ENCODE measurements at places on chromosomes 16 and 17.

- no peak for DNase-seq
Measured at GRCh38 chr16:9469512-9469911, 378.1 kb downstream of the HAPSTR1 start.

GRCh38 chr16:27879601-27880247 lies 183.8 kb downstream of the GSG1L start:
- no peak for DNase-seq

- DNase-seq: no peak
Measured at GRCh38 chr17:15966879-15967248, 21.9 kb downstream of the ADORA2B start.

DNA sequence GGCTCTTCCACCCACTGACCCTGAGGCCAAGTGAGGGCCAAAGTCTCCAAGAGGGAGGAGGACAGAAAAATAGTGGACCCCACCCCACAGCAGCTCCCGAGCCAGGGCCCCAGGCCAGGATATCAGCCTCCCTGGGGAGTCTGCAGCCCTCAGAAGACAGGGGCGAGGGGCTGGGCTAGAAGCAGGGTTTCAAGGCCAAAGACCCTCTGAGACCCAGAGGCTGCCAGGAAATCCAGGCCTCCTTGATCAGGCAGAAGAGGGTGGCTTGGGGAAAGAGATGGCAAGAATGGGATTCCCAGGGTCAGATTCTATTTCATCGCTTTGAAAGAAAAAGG lies 156.1 kb downstream of the ZNF423 start:
- DNase-seq: no peak

- DNase-seq: no peak
Measured at GRCh38 chr16:52234626-52235025, 312.3 kb downstream of the TOX3 start.

DNA sequence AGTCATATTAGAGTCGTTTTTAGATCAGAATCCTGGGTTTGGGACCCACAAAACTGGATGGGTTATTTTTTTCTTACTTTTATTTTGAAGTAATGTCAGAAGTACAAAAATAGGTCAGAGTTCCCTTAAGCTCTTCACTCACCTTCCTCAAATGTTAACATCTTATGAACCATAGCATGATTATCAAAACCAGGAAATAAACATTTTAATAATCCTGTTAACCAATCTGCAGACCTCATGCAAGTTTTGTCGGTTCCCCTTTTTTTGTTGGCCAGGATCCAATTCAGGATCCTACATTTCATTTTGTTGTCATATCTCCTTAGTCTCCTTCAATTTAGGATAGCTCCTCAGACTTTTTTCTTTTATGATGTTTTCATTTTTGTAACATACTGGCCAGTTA lies 162.0 kb downstream of the CHD9 start:
- DNase-seq: no peak

GRCh38 chr17:36791942-36792475 lies 145.3 kb upstream of the LHX1 start:
- no peak for DNase-seq

DNA sequence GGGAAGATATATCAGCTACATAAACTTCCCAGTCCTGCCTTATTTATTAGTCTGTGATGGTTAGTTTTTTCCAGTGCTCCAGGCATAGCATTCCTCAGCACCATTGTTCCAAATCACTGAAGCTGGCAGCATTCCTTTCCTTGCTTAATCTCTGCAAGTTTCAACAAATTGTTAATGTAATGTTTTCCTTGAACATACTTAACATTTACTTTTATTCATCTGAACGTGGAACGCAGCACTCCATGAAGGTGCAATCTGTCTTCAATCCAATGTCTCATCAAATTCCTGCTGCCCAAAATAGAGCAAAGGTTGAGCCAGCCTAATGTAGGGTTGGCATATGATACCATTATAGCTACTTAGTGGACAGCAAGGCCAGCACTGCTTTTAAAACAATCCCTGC lies 441.1 kb upstream of the RBFOX1 start:
- DNase-seq: no peak

Data from stimulated activated CD4-positive, alpha-beta T cell treated with anti-CD3 and anti-CD28 coated beads, Interleukin-2, amount 100 ng/mL, for 48 hours (primary cell).